ENCODE measurements at places on chromosomes 7 and 10. TPM values are rescaled to one million over a fixed set of nuclear protein-coding genes. Genes with fewer than 3 reads are reported as not detected.

CREB5 gene
- polyA plus RNA-seq: 12.9 TPM

MLXIPL gene
- polyA plus RNA-seq: 195 TPM

GRCh38 chr7:139861803-139862202, 32.7 kb downstream of the TBXAS1 start:
- no peaks in the 10 kb centered on the region for H3K4me1 ChIP-seq
- no peak overlapping the region for H3K4me3 ChIP-seq
- no peak for DNase-seq
- H3K27ac ChIP-seq: no peak overlapping the region
- no peaks in the 10 kb centered on the region for H3K36me3 ChIP-seq

DNA sequence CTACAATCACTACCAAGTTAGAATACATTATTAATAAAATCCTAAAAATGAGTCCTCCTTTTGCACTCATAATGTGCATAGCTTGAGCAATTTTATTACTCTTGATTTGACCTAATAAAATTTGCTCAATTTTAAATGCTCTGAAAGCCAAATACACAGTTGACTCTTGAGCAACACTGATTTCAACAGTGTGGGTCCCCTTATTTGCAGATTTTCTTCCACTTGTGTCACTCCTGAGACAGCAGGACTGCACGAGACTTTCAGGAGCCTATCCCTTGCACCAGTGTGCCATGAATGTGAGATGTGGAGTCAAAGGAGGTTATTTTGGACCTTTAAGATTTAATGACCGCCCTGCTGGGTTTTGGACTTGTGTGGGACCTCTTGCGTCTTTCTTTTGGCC, 23.2 kb downstream of the RNF216 start:
- no peak overlapping the region for H3K27ac ChIP-seq
- H3K36me3 ChIP-seq: peaks cover 14% of the 10 kb centered on the region
- DNase-seq: no peak
- H3K27me3 ChIP-seq: no peaks in the 10 kb centered on the region
- no peak overlapping the region for H3K4me3 ChIP-seq
- H3K4me1 ChIP-seq: no peaks in the 10 kb centered on the region

GRCh38 chr10:12617191-12618175, 268.1 kb downstream of the CAMK1D start:
- H3K4me1 ChIP-seq: no peaks in the 10 kb centered on the region
- no peak overlapping the region for H3K27ac ChIP-seq
- H3K27me3 ChIP-seq: no peaks in the 10 kb centered on the region

- H3K36me3 ChIP-seq: no peaks in the 10 kb centered on the region
- H3K4me3 ChIP-seq: no peak overlapping the region
These were observed 4.3 kb upstream of the SMKR1 start for GRCh38 chr7:129498021-129498420.

FLNC gene
- polyA plus RNA-seq: 53.3 TPM

- no peaks in the 10 kb centered on the region for H3K27me3 ChIP-seq
- no peak for DNase-seq
- H3K4me1 ChIP-seq: no peaks in the 10 kb centered on the region
- no peak overlapping the region for H3K4me3 ChIP-seq
These were observed 17.3 kb upstream of the NRBF2 start for GRCh38 chr10:63115732-63116383.

DNA sequence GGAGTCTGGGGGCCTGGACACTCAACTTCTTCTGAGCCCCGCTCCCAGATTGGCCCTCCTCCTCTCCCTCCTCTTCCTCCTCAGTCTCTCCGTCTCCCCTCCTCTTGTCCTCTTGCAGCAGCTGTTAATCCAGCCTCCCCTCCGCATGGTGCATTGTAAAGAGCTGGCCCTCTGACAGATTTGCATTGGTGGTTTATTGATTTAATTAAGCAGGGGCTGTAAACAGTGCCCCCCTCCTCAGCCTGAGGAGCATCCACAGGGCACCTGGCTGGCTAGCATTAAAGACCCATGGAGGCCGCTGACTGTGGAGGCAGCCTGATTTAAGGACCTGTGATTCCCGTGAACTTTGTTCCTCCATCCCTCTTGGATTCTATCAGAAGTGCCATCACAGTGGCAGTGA, 28.9 kb upstream of the PCBD1 start:
- H3K27ac ChIP-seq: no peak overlapping the region
- peaks cover 10% of the 10 kb centered on the region for H3K27me3 ChIP-seq
- no peak overlapping the region for H3K4me3 ChIP-seq
- DNase-seq: no peak

DYDC2 gene
- 0.42 TPM for polyA plus RNA-seq

- DNase-seq: no peak
- H3K4me1 ChIP-seq: no peaks in the 10 kb centered on the region
- no peak overlapping the region for H3K27ac ChIP-seq
- no peaks in the 10 kb centered on the region for H3K27me3 ChIP-seq
- no peaks in the 10 kb centered on the region for H3K36me3 ChIP-seq
These were observed 346.0 kb upstream of the BMPER start for GRCh38 chr7:33559324-33559710.

WDFY4 gene
- 3.5 TPM for polyA plus RNA-seq

DNA sequence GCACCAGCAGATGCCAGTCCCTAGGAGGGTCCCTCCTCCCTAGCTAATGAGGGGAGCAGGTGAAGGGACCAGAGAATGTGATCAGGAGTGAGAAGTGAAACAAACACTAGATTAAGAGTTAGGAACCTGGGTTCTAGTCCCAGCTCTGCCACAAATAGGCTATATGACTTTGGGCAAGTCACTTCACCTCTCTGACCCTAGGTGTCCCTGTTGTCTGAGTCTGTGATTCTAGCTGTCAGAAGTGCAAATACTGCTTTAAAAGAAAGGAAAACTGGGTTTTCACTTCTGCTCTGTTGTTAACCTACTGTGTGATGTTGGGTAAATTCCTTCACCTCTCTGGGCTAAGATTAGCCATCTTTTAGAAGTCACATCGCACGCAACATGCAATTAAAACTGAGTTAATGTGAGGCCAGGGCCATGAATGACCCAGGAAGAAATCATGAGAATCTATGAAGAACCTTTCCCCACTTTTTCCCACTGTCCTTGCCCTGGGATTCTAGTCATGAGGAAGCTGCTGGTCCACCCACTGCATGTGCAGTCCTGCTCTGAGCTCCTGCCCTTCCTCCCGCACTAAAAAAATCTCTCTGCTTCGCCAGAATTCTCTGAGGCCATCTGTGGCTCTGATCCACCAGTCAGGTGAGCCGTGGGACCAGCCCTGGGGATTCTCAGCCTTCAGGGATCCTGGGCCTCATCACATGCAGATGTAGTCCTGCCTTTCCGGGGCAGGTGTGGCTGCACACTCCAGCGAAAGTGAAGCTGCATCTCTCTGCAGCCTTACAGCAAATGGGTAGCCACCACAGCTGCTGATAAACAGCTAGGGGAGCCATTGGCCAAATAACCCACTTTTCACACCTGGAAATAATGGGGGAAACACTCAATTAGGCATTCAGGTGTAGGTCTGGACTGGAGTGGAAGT, 181.7 kb downstream of the PLXNA4 start:
- H3K27ac ChIP-seq: no peak overlapping the region
- no peaks in the 10 kb centered on the region for H3K27me3 ChIP-seq
- peaks cover 7% of the 10 kb centered on the region for H3K4me1 ChIP-seq
- DNase-seq: no peak
- H3K36me3 ChIP-seq: no peaks in the 10 kb centered on the region

ITPRIP gene
- polyA plus RNA-seq: 4.4 TPM

DNA sequence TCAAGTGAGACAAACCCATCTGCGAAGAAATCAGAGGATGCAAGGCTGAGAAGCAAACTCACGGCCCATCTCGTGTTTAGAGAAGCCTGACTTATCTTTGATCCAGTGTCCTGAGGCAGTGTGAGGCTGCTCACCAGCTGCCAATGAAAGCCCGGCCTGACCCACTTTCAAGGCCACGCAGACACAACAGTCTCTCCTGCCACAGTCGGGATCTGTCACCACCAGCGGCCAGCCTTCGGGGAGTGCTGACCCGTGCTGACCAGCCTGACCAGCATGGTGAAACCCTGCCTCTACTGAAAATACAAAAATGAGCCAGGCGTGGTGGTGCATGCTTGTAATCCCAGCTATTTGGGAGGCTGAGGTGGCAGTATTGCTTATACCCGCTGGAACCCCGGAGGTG, 7.4 kb upstream of the DNAJB6 start:
- no peak for DNase-seq
- H3K36me3 ChIP-seq: no peaks in the 10 kb centered on the region
- H3K4me1 ChIP-seq: no peaks in the 10 kb centered on the region
- H3K4me3 ChIP-seq: no peak overlapping the region
- H3K27ac ChIP-seq: no peak overlapping the region

DNA sequence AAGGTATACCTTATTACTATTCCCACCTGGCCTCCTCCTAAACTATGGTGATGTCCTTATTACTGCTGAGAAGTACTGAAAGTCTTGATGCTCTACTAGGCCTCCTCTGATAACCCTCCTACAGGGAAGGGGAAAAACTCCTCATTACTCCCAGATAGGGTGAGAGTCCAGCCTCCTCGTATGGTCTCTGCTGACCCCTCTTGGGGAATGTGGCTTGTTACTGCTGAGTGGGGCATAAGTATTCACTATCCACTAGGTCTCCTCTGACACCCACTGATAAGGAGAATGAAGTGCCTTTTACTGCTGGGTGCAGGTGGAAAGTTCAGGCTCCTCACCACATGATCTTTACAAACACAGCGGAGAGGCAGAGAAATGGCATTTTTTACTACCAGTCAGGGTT, 222.9 kb downstream of the CHRM2 start:
- peak; percentile 16 for DNase-seq
- no peaks in the 10 kb centered on the region for H3K4me1 ChIP-seq
- H3K4me3 ChIP-seq: no peak overlapping the region

DNA sequence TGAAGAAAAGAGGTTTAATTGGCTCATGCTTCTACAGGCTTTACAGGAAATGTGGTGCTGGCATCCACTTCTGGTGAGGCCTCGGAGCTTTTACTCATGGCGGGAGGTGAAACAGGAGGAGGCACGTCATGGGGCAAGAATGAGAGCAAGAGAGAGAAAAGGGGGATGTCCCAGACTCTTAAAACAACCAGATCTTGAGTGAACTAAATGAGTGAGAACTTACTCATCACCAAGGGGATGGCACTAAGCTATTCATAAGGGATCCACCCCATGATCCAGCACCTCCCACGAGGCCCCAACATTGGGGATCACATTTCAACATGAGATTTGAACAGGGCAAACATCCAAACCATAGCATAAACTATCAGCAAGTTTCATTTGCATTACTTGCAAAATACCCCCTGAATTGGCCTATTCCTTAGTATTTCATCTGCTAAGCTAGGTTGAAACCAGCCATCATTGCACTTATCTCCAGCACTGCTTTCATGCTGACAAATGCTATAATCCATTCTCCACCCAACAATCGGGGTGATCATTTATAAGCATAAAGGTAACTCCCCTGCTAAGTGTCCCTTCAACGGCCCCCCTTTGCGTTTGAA, 179.0 kb downstream of the NOC3L start:
- H3K4me3 ChIP-seq: no peak overlapping the region
- no peaks in the 10 kb centered on the region for H3K4me1 ChIP-seq
- DNase-seq: no peak
- peaks cover 6% of the 10 kb centered on the region for H3K36me3 ChIP-seq
- H3K27me3 ChIP-seq: no peaks in the 10 kb centered on the region
- H3K27ac ChIP-seq: no peak overlapping the region

- no peaks in the 10 kb centered on the region for H3K4me1 ChIP-seq
- H3K27ac ChIP-seq: no peak overlapping the region
- H3K36me3 ChIP-seq: no peaks in the 10 kb centered on the region
- no peaks in the 10 kb centered on the region for H3K27me3 ChIP-seq
- no peak for DNase-seq
These were observed 67.0 kb upstream of the ITGB1 start for GRCh38 chr10:33025039-33025438.

GRCh38 chr7:44767912-44768627, 19.4 kb downstream of the ZMIZ2 start:
- H3K4me1 ChIP-seq: peaks cover 18% of the 10 kb centered on the region
- peak overlapping the region; percentile 51 for H3K27ac ChIP-seq
- H3K4me3 ChIP-seq: no peak overlapping the region
- peaks cover 53% of the 10 kb centered on the region for H3K36me3 ChIP-seq

DNA sequence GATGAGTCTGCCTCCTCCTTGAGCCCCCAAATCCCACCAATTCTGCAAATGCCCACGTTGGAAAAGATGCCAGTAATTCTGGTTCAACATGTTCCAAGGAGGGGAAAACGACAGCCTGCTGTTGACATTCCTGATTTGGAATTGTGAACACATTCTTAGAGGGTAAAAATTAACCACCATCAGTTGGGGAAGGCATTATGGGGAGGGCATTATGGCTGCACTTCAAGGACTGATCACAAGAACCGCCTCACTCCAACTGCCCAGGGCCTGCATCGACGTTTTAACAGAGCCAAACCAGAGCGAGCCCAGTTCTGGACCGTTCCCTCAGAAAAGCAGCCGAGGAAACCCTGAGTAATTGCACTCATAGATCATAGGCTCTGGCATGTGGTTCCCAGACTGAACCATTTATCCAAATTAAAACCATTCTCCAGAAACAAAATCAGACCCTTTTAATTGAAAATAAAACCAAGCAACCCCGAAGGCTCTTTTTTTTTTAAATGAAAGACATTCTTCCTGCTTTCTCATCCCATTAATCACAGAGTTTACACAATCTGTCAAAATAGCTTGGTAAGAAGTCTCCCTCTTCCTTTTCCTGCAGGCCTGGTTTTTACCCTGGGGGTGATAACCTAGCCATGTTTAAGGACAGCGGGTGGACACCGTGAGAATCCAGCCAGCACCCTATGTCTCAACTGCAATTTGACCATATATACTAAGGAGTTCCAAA, 8.0 kb downstream of the TNS3 start:
- peaks cover 24% of the 10 kb centered on the region for H3K36me3 ChIP-seq
- peaks cover 78% of the 10 kb centered on the region for H3K4me1 ChIP-seq

OPN1SW gene
- polyA plus RNA-seq: 0.18 TPM

DNA sequence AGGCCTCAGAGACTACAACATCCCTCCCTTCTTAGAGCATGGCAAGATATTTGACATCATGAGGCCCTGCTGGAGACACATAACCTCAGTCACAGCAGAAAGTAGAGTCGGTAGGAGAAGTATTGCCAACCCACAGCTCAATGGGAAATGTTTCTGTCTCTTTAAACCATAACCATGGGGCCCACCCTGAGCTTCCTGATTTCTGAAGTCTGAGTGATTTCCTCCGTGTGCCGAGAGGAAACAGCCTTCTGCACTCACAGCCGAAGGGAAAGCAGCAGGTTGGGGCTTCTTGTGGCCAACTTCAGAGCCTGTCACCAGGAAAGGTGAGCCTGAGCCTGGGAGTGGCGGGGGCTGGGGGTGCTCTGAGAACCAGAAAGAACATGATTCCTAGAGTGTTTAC, at the start of gene GIMAP1:
Gene GIMAP1 (plus strand): TSS at position 246 of the 400 bp plus-strand sequence. CDS start 2,435 bp downstream, outside the sequence.
- no peaks in the 10 kb centered on the region for H3K4me1 ChIP-seq
- H3K4me3 ChIP-seq: peak within 1 kb of the TSS; percentile 21
- H3K27ac ChIP-seq: no peak within 1 kb of the TSS
- no peaks in the 10 kb centered on the region for H3K36me3 ChIP-seq
- no peaks in the 10 kb centered on the region for H3K27me3 ChIP-seq

All from large intestine (tissue), 12 donors.